ENCODE measurements at places on chromosomes 7 and 10. TPM values are rescaled to one million over a fixed set of nuclear protein-coding genes. Genes with fewer than 3 reads are reported as not detected.

CCDC6 gene
- total RNA-seq, result 107 TPM

GATA3 gene
- total RNA-seq, result 50.2 TPM

STEAP4 gene
- total RNA-seq, result not detected

CH25H gene
- total RNA-seq, result 0.56 TPM

ZKSCAN1 gene
- 78.2 TPM for total RNA-seq

SPOCK2 gene
- 253 TPM for total RNA-seq

COL26A1 gene
- total RNA-seq, result 0.22 TPM

OR2A12 gene
- total RNA-seq, result not detected

VWDE gene
- 2.7 TPM for total RNA-seq

FAM25C gene
- total RNA-seq, result not detected

CDK5 gene
- 9.4 TPM for total RNA-seq

EPO gene
- total RNA-seq, result not detected

HOXA5 gene
- total RNA-seq, result 0.14 TPM

PARG gene
- total RNA-seq, result 32.1 TPM

EN2 gene
- total RNA-seq, result not detected

AGR3 gene
- not detected for total RNA-seq

DYDC2 gene
- total RNA-seq, result not detected

ENKUR gene
- total RNA-seq, result not detected

EXOC6 gene
- 12.6 TPM for total RNA-seq

NOC3L gene
- 38.0 TPM for total RNA-seq

UFSP1 gene
- 0.83 TPM for total RNA-seq

DNTT gene
- total RNA-seq, result not detected

SLC16A9 gene
- total RNA-seq, result 0.19 TPM

FANK1 gene
- 1.1 TPM for total RNA-seq

METTL27 gene
- total RNA-seq, result 1.8 TPM

HMX3 gene
- total RNA-seq, result 1.2 TPM

H2BK1 gene
- total RNA-seq, result 4.4 TPM

INSYN2A gene
- total RNA-seq, result not detected

THSD7A gene
- total RNA-seq, result not detected

STEAP1 gene
- total RNA-seq, result 2.0 TPM

TMEM236 gene
- total RNA-seq, result 0.58 TPM

POLR2J2 gene
- 11.4 TPM for total RNA-seq

TSPAN12 gene
- total RNA-seq, result not detected

GSTO2 gene
- total RNA-seq, result 9.5 TPM

SPDYE11 gene
- not detected for total RNA-seq

ANKRD2 gene
- total RNA-seq, result not detected

SFTPA2 gene
- not detected for total RNA-seq

RBP3 gene
- not detected for total RNA-seq

HIP1 gene
- total RNA-seq, result 10.9 TPM

PTPN20 gene
- total RNA-seq, result 0.99 TPM

TAS2R41 gene
- total RNA-seq, result not detected

SLC26A5 gene
- total RNA-seq, result not detected

HTR5A gene
- not detected for total RNA-seq

CYP3A5 gene
- not detected for total RNA-seq
